ENCODE measurements at places on chromosomes 16 and 17. TPM values are rescaled to one million over a fixed set of nuclear protein-coding genes. Genes with fewer than 3 reads are reported as not detected.

Gene UMOD
- total RNA-seq, result not detected

Gene TPSAB1
- not detected for total RNA-seq

Gene KRT39
- not detected for total RNA-seq

Gene OR3A3
- not detected for total RNA-seq

Gene DPEP3
- not detected for total RNA-seq

Gene LITAF
- 80.5 TPM for total RNA-seq

Gene LRRC37A
- 2.8 TPM for total RNA-seq

Gene SUPT6H
- 69.4 TPM for total RNA-seq

Gene SLC35G6
- not detected for total RNA-seq

Gene APOBR
- total RNA-seq, result 33.2 TPM

- H3K4me1 ChIP-seq, result peaks cover 12% of the 10 kb centered on the region
- no peak overlapping the region for H3K4me3 ChIP-seq
- H3K27me3 ChIP-seq, result peaks cover 33% of the 10 kb centered on the region
- DNase-seq, result no peak
These were observed 5.5 kb downstream of the CNTNAP1 start for GRCh38 chr17:42687707-42688320.

- H3K36me3 ChIP-seq, result peaks cover 5% of the 10 kb centered on the region
- no peak for DNase-seq
- no peak overlapping the region for H3K4me3 ChIP-seq
- H3K4me1 ChIP-seq, result peaks cover 23% of the 10 kb centered on the region
- no peak overlapping the region for H3K27ac ChIP-seq
- peaks cover 4% of the 10 kb centered on the region for H3K27me3 ChIP-seq
These were observed 6.9 kb upstream of the DBNDD1 start for GRCh38 chr16:90026135-90026534.

- H3K27ac ChIP-seq, result no peak overlapping the region
- no peaks in the 10 kb centered on the region for H3K27me3 ChIP-seq
- no peak for DNase-seq
- H3K36me3 ChIP-seq, result no peaks in the 10 kb centered on the region
- H3K4me3 ChIP-seq, result no peak overlapping the region
These were observed 4.9 kb upstream of the ANKFN1 start for GRCh38 chr17:56148333-56148732.

- H3K4me1 ChIP-seq, result no peaks in the 10 kb centered on the region
- H3K36me3 ChIP-seq, result no peaks in the 10 kb centered on the region
- no peak overlapping the region for H3K27ac ChIP-seq
- DNase-seq, result no peak
These were observed 51.3 kb upstream of the TAC4 start for GRCh38 chr17:49899191-49899485.

DNA sequence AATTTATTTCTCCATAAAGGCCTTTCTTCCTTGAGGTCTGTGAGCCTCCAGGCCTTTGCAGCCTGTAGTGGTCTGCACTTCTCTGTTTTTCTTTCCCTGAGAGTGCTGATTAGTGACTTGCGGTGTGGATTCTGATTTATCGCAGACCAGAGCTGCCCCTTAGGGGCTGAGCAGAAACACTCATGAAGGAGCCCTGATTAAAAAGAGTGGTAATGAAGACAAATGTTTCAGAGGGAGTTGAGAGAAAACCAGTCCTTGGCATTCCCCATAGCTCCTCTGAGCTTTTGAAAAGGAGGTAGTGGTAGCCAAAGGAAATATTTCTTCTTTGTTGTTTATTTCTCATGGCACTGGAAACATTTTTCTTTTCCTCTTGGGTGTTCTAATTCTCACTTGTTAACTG, 268.1 kb upstream of the TBX2 start:
- no peak for DNase-seq
- H3K27me3 ChIP-seq, result no peaks in the 10 kb centered on the region
- no peaks in the 10 kb centered on the region for H3K36me3 ChIP-seq
- H3K4me3 ChIP-seq, result no peak overlapping the region
- H3K4me1 ChIP-seq, result peaks cover 9% of the 10 kb centered on the region
- H3K27ac ChIP-seq, result no peak overlapping the region

- H3K27me3 ChIP-seq, result peaks cover 2% of the 10 kb centered on the region
- H3K36me3 ChIP-seq, result peaks cover 7% of the 10 kb centered on the region
- no peak overlapping the region for H3K27ac ChIP-seq
- peaks cover 38% of the 10 kb centered on the region for H3K4me1 ChIP-seq
- H3K4me3 ChIP-seq, result no peak overlapping the region
These were observed 5.7 kb upstream of the HOXB2 start for GRCh38 chr17:48550502-48551213.

GRCh38 chr17:75637143-75637538, 3.9 kb downstream of the SMIM5 start:
- no peaks in the 10 kb centered on the region for H3K36me3 ChIP-seq
- peaks cover under 1% of the 10 kb centered on the region for H3K4me1 ChIP-seq
- H3K4me3 ChIP-seq, result no peak overlapping the region
- no peak overlapping the region for H3K27ac ChIP-seq

DNA sequence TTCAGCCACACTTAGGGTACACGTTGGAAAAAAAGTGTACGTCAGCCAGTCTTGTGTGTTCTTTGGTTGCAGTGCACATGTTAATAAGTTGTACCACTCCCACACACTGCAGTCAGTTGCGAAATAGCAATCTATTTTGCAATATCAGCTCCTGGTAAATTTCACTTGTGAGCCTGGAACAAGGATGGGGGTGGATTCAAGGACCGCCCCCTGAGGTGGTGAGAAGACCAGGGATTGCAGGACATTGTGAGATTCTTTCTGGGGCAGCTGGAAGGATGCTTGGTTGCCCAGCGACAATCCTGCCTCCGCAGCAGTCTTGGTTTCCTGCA, 78.6 kb upstream of the ZFHX3 start:
- peaks cover 11% of the 10 kb centered on the region for H3K4me1 ChIP-seq
- no peaks in the 10 kb centered on the region for H3K27me3 ChIP-seq
- no peak for DNase-seq
- no peak overlapping the region for H3K27ac ChIP-seq
- no peak overlapping the region for H3K4me3 ChIP-seq

- no peaks in the 10 kb centered on the region for H3K36me3 ChIP-seq
- H3K4me1 ChIP-seq, result peaks cover 11% of the 10 kb centered on the region
- no peaks in the 10 kb centered on the region for H3K27me3 ChIP-seq
- no peak overlapping the region for H3K27ac ChIP-seq
- DNase-seq, result no peak
These were observed 54.1 kb downstream of the ZDHHC7 start for GRCh38 chr16:84957192-84957591.

GRCh38 chr16:30032083-30032819, 1.2 kb upstream of the TLCD3B start:
- peaks cover 44% of the 10 kb centered on the region for H3K27me3 ChIP-seq
- H3K36me3 ChIP-seq, result no peaks in the 10 kb centered on the region
- no peak overlapping the region for H3K4me3 ChIP-seq
- DNase-seq, result peak; percentile 81
- no peak overlapping the region for H3K27ac ChIP-seq

DNA sequence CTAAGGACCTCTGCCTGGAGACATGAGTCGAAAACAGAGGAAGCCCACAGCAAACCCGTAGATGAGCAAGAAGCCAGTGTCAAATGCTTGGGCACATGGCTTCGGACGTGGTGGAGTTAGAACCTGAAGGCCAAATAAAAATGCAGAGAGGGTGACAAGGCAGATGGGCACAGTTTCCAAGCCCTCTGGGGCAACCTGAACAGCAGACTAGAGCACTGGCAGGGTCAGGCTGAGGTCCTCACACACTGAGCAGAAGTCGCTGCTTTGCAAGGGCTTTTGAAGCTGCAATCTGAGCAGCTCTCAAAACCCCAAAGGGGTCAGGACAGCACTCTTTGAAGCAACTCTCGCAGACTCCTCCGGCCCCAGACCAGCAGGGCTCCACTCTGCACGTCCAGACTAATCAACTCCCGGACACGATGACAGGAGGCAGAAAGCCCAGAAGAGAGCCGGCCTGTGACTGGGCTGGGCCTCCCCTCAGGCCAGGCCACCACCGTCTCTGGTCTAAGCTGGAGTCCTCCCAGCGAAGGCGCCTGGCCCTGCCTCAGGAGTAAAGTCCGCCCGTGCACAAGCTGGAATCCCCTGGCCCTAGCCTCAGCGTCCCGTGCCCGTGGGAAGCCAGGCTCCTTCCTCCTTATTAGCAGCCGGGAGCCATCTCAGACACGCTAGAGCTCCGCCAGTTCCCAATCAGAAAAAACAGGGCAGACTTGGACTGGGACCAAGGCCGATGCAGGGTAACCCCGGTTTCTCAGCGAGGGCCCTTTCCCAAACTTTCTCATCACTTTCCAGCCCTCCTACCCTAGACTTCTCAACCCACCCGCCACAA, 924 bp downstream of the SMARCD2 start:
- peak; percentile 39 for DNase-seq
- peaks cover 23% of the 10 kb centered on the region for H3K36me3 ChIP-seq
- peak overlapping the region; percentile 94 for H3K27ac ChIP-seq
- H3K27me3 ChIP-seq, result no peaks in the 10 kb centered on the region
- H3K4me1 ChIP-seq, result peaks cover 35% of the 10 kb centered on the region

All from activated CD8-positive, alpha-beta T cell treated with anti-CD3 and anti-CD28 coated beads, Interleukin-2, amount 10 ng/mL, durations not matched to agents 7 days and 5 days (primary cell).